Caco-2 (cell line): ENCODE measurements at places on chromosomes 11 and 22.

- DNase-seq: no peak
Measured at GRCh38 chr11:33658195-33658900, 42.3 kb downstream of the C11orf91 start.

- DNase-seq: no peak
Measured at GRCh38 chr22:33012833-33013450, 45.2 kb downstream of the SYN3 start.

GRCh38 chr11:23539556-23539955 is 679.3 kb upstream of the CCDC179 start:
- no peak for DNase-seq

DNA sequence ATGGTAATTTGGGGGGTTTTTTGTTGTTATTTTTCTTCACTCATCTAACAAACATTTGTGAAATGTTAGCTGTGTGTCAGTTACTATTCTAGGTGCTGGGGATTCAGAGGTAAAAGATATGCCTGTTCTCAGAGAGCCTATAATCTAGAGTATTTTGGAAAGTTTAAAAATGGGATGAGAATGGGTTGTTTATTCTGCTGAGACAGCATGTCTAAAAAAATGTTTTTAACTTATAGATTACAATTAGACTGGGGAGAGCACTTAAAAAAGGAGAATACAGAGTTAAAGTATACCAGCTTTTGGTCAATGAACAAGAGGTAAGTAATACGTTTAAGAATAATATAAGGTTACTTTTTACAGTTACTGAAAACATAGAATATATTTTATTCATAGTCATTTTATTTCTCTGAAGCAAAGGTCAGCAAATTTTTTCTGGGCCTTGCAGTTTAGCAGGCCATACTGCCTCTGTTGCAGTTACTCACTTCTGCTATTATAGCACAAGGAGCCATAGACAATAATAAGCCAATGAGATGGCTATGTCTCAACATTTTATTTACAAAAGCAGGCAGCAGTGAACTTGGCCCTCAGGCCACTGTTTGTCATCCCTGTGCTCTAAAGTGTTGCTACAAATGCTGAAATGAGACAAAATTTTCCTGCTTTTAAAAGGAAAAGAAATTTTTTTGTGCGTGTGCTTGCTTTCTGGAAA is 60.0 kb downstream of the DKK3 start:
- no peak for DNase-seq

GRCh38 chr11:45796461-45796861 is 8.5 kb upstream of the SLC35C1 start:
- DNase-seq: no peak
